HepG2 (cell line): ENCODE measurements at places on chromosomes 7 and 10. TPM values are rescaled to one million over a fixed set of nuclear protein-coding genes. Genes with fewer than 3 reads are reported as not detected.

SRI gene
- 0.37 TPM in 1 of 2 replicates, not detected in the other for polyA plus RNA-seq

- no peak for DNase-seq
Measured at GRCh38 chr10:110696436-110696835, 52.3 kb downstream of the RBM20 start.

DNA sequence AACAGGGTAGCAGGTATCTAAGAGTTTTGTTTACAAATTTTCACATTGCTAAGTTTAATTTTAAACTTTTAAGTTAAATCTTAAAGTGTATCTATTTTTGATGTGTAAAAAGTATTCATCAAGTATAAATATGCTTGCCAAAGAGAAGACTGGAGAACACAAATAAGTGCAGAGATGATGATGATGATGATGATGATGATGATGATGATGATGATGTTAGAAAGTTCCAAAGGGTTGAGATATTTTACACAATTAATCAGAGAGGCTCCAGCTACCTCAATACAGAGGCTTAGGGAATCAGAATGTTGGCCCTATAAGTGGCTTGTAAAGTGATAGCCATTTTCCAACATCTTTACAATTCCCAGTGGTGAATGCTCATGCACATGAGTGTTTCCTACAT, 209.0 kb upstream of the NPVF start:
- no peak for DNase-seq

PYROXD2 gene
- polyA plus RNA-seq: 6.2 and 10.7 TPM in 2 replicates

DNA sequence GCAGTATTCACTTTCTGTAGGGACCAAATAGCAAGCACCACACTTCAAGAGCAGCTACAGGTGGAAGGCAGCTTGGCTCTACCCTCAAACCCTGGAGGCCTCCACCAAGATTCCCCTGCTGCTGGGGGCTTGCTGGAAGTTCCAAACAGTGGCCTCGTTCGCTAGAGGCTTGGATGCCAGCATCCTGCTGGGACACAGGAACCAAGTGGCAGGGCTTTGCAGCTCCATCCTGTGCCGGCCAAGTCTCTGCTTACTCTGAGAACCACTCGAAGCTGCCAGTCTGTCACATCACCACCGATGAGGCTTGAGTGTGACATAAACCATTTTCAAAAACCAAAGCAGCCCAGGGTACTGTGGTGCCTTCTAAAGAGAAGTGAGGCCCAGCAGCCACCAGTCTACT, 69.2 kb upstream of the UNC5B start:
- DNase-seq: no peak

GRCh38 chr10:123139521-123140163, 3.9 kb downstream of the HMX3 start:
- peak; percentile 93 for DNase-seq

- DNase-seq: no peak
Measured at GRCh38 chr10:109327266-109327665, 596.0 kb downstream of the XPNPEP1 start.

AP3M1 gene
- polyA plus RNA-seq: 23.7 and 29.0 TPM in 2 replicates

DNA sequence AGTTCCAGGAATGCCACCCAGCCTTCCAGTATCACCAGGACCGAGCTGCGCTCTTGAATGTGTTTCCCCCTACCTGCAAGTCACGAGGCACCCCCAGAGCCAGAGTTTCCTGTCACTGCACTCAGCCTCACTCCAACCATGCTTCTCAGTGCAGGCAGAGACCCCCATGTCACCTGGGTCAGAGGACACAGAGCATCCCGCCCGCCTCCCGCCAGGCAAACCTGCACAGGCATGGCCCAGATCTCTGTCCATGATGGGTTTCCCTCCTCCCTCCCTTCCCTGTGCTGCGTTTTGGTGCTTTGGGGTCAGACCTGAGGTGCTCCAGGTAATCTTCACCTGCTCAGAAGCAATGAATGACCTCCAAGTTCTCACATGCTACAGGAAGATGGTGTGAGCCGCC, 3.1 kb upstream of the RET start:
- DNase-seq: no peak

DNA sequence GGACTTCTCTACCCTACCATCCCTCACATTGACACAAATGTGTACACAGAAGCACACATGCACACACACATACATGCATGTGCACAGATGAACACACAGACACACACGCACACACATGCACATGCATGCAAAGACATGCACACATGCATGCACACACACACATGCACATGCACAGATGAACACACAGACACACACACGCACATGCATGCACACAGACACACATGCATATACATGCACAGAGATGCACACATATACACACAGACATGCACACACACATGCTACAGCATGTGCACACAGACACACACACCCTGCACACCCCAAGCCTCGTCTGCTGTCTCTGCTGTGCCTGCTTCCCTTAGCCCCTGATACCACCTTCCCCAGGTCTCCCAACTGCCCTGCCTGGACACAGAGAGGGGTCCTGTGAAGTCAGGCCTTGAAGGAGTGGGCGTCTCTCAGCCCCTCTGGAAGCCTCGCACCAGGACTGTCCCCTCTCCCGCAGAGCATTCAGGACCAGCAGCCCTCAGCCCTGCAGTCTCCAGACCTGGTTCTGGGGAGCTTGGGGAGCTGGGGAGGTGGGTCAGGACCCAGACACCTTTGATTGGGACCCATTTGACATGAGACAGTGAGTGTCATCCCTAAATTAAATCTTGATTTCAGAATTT, 181.8 kb downstream of the DNAJB6 start:
- no peak for DNase-seq

EPHA1 gene
- polyA plus RNA-seq: 4.6 and 8.1 TPM in 2 replicates

CAMK1D gene
- under 0.01 TPM in 1 of 2 replicates, not detected in the other for polyA plus RNA-seq

ZNF783 gene
- polyA plus RNA-seq: 4.1 and 5.9 TPM in 2 replicates
